ENCODE measurements at places on chromosomes 13 and 19.

GRCh38 chr19:13475044-13475443 is 31.2 kb downstream of the CACNA1A start:
- DNase-seq, result no peak

DNA sequence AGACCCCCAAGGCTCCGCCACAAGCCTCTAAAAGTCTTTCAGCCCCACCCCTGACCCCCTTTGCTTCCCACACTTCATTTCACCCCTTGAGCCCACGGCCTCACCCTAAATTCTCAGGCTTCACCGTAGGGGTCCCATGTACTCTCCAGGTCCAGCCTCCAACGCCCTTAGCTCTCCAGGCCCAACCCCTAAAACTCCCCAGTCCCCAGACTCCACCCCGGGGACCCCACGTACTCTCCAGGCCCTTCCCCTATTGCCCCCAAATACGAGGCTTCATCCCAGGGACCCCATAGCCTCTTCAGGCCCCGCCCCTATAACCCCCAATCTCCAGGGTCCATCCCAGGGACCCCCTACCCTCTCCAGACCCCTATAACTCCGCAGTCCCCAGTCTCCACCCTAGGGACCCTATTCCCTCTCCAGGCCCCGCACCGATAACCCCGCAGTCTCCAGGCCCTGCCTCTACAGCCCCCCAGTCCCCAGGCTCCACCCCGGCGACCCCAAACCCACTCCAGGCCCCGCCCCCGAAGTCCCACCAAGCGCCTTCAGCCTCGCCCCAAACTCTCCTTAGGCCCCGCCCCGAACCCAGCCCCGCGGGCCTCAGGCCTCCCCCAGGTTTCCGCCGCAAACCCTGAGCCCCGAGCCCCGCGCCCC is 619 bp downstream of the MED16 start:
- no peak for DNase-seq

GRCh38 chr13:106480351-106480910 is 55.0 kb downstream of the EFNB2 start:
- no peak for DNase-seq

- DNase-seq, result no peak
Measured at GRCh38 chr13:107678075-107678689, 537.2 kb downstream of the LIG4 start.

DNA sequence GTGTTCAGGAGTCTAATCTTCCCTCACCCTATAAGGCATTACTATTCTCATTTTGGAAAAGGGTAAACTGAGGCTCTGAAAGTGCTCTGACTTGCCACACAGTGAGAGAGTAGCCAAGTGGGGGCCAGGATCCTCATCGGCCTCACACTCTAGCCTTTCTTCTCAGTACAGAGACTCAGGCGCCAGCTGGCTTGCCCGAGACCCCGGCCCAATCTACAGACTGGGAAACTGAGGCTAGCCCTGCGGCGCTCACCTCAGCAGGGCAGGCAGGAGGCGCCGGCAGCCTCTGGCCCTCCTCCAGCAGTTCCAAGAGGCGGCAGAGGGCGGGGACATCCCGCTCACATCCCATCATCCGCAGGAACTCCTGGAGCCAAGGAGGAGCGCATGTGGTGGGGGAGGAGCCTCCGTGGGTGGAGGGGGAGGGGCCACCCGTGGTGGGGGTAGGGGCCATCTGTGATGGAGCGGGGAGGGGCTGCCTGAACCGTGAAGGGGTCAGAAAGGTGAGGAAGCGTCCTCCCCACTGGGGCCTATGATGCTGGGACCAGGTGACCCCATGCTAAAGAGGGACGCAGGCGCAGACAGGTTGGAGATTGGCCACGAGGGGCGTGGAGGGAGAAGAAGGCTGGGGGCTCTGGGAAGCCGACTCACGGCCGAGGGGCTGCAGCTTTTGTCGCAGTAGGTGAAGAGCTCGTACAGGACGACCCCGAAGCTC is 8.7 kb upstream of the INSL3 start:
- peak; percentile 86 for DNase-seq

- peak; percentile 33 for DNase-seq
Measured at GRCh38 chr19:2613507-2614295, 88.8 kb downstream of the GNG7 start.

DNA sequence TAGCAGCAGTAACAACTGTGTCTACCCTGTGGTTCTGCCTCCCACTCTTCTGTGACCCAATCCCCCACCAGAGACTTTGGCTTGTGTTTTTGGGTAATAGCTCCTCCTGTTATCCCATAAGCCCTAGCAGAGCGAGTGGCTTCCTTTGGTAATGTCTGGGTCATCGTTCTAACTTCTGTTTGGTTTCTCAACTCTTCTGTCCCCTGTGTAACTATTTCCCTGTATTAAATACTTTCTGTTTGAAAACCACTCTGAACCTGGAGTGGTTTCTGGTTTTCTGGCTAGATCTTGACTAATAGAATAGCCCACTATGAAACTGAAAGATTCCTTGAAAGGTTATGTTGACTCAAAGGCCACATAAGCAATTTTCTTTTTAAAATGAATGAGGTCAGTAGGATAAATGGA is 350.0 kb downstream of the DCT start:
- DNase-seq, result no peak

GRCh38 chr13:75129331-75129730 is 352.6 kb downstream of the TBC1D4 start:
- DNase-seq, result no peak

DNA sequence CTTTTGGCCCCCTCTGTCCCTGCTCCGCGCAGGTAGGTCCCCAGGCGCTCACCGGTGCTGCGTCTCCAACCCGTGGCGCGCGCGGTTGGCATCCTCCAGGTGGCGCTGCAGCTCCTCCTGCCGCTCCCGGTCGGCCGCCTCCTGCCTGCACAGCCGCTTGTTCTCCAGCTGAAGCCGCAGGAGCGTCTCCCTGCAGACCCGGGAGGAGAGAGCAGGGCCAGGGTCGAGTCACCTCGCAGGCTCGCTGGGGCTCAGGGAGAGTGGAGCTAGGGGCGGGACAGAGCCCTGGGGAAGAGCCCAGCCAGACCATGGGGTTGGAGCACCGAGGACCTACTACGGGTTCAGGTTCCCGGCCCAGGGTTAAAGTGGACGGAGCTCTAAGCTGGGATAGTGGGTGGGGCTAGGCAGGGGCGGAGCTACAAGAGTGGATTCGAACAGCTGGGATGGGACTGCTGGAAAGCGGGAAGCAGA is 9.3 kb downstream of the HOOK2 start:
- no peak for DNase-seq

DNA sequence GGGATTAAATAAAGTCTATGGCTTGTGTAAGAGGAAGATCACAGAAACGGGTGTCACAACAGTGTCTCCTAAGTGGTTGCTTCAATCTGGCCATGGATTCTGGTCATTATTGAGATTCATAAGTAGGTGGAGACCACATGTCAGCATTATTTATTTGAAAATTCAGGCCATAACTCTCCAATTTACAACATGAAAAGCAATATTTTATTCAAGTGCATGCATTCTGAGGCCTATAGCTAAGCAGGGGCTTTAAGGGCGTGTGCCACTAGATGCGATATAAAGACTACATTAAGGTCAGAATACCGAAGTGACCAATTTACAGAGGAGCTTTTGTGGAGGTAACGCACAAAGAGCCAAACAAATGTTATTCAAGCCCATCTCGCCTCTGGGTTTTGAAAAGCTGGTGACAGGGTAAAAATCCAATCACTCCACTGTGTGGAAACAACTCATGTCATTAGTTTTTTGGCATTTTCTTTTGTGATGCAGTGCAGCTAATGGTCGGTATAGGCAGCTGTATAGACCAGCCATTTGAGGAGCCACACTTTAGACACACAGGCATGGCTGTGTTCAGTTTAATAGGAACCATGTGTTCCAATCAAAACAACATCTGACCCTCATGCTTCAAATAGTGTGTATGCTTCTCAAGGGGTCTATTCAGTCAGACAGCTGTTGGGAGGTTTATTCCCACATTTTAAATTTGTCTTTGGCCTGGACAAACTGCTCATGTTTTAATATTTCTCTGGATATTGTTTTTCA is 123.7 kb downstream of the KL start:
- DNase-seq, result peak; percentile 5

DNA sequence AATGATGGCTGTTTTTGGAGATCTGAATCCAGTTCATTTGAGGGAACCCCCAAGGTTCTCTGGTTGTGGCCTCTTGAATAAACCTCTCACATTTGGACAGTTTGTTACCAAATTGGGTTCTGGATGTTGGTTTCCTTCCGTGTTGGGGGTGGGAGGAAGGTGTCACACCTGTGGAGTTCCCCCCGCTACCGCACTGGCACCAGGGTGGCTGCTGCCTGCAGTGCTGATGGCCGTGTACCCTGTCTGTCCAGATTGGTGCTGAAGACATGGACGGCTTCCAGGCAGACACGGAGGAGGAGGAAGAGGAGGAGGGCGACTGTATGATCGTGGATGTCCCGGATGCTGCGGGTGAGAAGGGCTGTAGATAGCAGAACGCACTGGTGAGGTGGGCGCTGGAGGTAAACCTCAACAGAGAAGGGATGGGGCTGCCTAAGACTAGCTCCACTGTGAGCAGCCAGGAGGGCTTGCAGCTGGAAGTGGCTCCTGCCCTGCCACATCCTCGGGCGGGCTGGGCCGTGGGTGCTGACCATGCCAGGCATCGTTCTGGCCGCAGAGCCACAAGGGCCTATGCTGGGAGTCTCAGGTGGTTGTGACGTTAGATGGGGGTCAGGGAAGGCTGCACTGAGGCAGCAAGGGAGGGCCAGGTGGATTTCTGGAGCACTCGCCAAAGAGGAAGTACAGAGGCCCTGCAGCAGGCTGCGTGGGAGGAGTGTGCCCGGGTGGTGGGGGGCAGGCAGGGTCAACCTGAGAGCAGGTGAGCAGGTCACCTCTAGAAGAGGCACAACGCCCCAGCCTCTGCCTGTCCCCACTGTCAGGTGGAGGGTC is 15.4 kb downstream of the UBXN6 start:
- no peak for DNase-seq

DNA sequence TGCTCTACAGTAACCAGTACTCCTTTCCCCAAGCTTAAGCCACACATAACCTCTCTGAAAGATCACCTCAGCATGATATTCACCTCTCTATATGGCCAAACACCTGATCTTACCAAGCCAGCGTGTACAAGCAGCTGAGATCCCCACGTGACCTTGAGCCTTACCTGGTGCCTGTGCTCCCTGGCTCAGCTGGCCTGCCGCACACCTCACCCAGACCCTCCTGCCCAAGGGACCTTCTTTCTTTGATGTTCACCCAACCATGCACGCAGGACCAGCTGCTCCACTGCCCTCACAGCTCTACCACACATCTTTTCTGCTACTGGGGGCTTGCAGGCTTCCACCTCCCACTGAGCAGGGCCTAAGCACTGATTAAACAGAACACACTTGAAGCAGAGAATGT is 9.0 kb downstream of the DHRS12 start:
- DNase-seq, result peak; percentile 74

- DNase-seq, result no peak
Measured at GRCh38 chr13:39787086-39787487, 131.6 kb downstream of the COG6 start.

DNA sequence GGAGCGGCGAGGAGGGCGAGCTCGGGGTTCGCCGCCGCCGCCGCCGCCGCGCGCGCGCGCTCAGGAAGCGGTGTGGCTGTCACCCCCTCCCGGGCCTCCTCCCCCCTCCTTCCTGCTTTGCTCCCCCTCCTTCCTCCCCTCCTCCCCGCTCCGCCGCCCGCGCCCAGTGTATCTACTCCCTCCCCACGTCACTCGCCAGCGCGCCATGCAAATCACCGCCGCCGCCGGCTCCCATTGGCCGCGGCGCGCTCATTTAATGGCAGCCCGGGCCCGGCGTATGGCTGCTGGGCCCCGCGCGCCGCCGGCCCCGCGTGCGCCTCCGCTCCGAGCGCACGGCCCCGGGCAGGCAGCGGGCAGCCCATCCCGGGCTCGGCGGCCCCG is 335 bp upstream of the SOX1 start:
- DNase-seq, result peak; percentile 57

- no peak for DNase-seq
Measured at GRCh38 chr13:34970961-34971360, 28.9 kb downstream of the NBEA start.

- DNase-seq, result no peak
Measured at GRCh38 chr19:48596679-48597465, 9.7 kb upstream of the SPACA4 start.

- no peak for DNase-seq
Measured at GRCh38 chr19:57803265-57803593, 11.5 kb downstream of the ZNF552 start.

DNA sequence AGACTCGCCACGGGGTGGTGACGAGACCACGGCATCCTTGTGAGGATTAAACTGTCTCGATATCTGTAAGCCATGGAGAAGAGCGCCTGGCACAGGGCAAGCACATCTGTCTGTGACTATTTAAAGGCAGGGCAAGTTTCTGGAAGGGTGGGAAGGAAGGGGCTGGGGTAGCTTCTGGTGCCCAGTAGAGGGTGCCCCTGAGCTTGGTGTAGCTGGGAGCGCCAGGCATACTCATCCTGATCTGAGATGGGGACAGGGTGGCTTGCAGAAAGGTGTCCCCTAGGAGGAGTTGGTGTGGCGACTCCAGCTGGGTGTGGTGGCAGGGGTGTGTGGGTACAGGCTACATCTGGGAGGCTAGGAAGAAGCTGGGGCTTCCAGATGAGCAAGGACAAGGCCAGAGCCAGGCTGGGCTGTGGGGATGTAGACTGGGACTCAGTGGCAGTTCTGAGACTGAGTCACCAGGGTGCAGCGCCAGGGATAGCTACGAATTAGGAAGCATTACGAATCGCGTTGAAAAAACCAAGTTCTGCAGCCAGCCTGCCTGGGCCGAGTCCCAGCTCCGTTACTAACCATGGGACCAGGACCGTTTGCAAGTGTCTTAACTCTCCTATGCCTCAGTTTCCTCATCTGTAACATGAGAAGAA is 23.1 kb upstream of the ASPDH start:
- no peak for DNase-seq

DNA sequence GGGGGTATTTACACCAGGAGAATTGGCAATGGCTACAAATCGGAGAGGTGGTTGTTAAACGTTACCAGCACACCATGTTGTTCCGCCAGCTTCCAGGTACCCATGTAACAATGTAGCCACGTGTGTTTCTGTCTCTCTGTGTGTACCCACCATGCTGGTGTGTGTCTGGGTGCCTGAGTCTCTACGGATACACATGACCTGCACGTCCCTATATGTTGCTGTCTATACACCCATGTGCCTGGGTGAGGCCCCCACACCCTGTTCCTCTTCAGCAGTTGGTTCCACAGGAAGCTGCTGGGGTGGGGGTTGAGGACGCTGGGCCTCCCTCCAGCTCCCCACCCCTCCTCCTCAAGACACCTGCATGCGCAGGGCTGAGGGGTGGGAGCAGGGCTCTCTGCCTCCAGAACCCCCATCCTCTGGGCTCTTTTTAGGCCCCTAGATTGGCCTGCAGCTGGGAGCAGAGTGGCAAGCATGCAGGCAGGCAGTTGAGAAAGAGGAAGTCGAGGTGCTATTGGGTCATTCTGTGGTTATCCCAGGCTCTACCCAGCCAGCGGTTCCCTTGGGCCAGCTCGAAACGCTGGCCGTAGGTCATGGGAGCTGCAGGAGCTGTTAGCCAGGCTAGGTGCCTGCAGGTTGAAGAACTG is at the start of gene ARHGEF18:
TSS of gene ARHGEF18 (plus strand) at position 351 of the 644 bp plus-strand sequence. CDS start 13,954 bp downstream, outside the sequence.
- DNase-seq, result no peak

GRCh38 chr19:33063753-33064457 is 783 bp downstream of the RHPN2 start:
- DNase-seq, result no peak

DNA sequence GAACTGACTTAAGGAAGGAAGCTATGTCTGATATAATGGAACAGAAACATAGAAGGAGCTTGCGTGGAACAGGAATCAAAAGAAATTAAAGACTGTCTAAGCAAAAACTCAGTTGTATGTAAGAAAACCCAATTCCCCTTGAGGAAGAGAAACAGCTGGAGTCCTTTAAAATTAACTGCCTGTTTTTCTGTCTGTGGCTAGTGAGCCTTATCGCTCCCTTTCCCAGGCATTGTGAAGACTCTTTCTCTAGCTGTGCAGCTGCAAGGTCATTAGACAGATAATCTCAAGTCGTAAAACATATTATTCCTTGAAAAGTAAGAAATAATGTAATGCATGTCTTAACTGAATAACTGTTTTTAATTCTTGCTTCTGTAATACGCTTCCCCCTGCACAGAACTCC is 39.7 kb upstream of the IGSF23 start:
- DNase-seq, result no peak
